Type B pancreatic cell (in vitro differentiated cells): ENCODE measurements at places on chromosomes 6 and 20. TPM values are rescaled to one million over a fixed set of nuclear protein-coding genes. Genes with fewer than 3 reads are reported as not detected.

The RGS17 gene
- total RNA-seq: 2.3 and 3.7 TPM in 2 replicates

The FUT9 gene
- 1.4 and 4.9 TPM in 2 replicates for total RNA-seq

The KHDC1L gene
- 0.75 TPM in 1 of 2 replicates, not detected in the other for total RNA-seq

The DAAM2 gene
- 4.4 and 22.6 TPM in 2 replicates for total RNA-seq
